GM04503 (cell line): ENCODE measurements at places on chromosomes 2 and 18.
A peak's percentile ranks its signal among the peaks of the same experiment; 100 is the strongest.

DNA sequence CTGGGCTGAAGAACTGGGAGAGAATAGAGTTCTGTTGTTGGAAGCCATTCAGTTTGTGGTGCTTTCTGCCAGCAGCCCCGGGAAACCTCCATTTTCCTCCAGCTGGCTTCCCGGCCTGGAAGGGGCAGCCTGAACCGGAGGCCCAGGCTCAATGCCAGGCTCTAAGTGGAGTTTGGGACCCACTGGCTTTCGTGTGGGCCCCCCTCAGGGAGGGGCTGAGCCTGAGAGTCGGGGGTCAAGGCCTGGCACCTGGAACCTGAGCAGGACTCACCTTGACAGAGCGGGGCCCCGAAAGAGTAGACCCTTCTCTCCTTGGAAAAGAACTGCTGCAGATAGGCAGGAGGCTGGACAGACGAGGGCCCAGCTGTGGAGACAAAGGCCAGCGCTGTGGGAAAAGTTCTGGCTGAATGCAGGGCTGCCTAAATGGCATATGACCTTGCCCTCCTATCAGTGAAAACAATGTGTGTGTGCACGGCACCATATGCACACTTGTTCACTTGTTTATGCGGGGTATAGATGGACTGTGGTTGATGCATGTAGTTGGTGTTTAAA lies 34.8 kb upstream of the ASB18 start:
- DNase-seq, result no peak

- peak; percentile 40 for DNase-seq
Observed at GRCh38 chr2:55049043-55049820, 1.0 kb downstream of the RTN4 start.

- DNase-seq, result no peak
Observed at GRCh38 chr2:25410370-25410769, 68.6 kb upstream of the DNMT3A start.

GRCh38 chr2:69046221-69046662 lies 33.3 kb downstream of the ANTXR1 start:
- DNase-seq, result peak; percentile 65

GRCh38 chr18:24923138-24923537 lies 428.8 kb downstream of the ZNF521 start:
- no peak for DNase-seq

GRCh38 chr18:74731097-74731496 lies 133.4 kb downstream of the ZNF407 start:
- DNase-seq, result no peak

DNA sequence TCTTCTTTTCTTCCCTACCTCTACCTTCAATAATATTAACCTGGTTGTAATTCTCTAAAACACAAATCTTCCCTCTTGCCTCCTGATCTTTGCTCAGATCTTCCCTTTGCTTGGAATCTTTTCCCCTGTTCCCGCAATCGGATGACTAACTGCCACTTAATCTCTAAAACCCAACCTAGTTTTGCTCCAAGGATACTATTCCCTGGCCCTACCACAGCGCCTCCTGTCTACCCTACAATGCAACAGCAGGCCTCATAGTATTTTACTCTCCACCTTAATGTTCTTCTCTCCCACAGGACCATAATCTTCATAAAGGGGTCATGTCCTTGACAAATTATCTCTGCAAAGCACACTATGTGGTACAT lies 246.8 kb upstream of the TNP1 start:
- no peak for DNase-seq

DNA sequence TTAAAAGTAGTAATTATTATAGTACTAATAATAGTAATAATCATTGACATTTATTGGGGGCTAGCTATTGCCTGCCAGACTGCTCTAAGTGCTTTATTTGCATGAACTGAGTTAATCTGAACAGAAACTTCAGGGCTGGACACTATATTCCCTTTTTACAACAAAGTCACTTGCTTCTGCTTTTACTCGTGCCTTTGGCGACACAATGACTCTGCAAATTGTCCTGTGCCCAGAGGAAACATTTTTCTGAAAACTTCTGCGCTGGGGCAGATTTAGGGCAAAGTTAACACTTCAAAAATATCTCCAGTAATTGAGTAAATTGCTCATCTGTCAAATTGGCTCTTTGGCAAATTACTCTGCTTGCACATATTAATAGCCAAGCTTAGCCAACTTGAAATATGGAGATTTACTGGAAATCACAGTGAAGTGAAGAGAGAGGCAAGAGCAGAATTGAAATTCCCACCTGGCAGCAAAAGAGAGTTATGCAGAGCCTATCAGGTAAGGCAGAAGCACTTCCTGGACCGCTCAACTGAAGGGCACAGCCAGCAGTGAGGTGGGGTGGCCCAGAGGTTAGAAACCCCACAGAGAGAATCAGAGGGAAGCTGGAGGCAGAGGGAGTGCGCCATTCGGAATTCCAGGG lies 36.3 kb downstream of the BMP10 start:
- DNase-seq, result no peak

- peak; percentile 39 for DNase-seq
Observed at GRCh38 chr2:169619946-169620345, 35.8 kb downstream of the PPIG start.

GRCh38 chr2:220550995-220551700 lies 923.7 kb downstream of the SLC4A3 start:
- no peak for DNase-seq

- no peak for DNase-seq
Observed at GRCh38 chr2:61632276-61633169, 94.4 kb upstream of the XPO1 start.

GRCh38 chr2:18950361-18950851 lies 361.0 kb upstream of the NT5C1B start:
- peak; percentile 69 for DNase-seq

- DNase-seq, result no peak
Observed at GRCh38 chr18:77079954-77080682, 52.5 kb downstream of the MBP start.

DNA sequence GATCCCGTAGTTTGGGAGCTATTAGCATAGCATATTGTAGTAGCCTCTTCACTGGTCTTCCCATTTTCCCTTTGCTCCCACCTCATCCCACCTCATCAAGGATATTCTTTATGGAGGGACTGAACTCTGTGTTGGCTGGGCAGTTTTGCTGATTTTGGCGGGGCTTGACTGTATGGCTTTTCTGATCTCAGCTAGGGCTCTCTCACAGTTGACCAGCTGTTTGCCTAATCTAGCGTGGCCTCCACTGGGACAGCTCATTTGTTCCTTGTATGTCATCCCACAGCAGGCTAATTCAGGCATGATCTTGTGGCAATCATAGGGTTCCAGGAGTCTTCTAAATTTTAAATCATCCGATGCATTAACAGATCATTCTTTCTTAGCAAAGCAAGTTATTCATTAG lies 30.2 kb upstream of the MTX2 start:
- DNase-seq, result no peak

DNA sequence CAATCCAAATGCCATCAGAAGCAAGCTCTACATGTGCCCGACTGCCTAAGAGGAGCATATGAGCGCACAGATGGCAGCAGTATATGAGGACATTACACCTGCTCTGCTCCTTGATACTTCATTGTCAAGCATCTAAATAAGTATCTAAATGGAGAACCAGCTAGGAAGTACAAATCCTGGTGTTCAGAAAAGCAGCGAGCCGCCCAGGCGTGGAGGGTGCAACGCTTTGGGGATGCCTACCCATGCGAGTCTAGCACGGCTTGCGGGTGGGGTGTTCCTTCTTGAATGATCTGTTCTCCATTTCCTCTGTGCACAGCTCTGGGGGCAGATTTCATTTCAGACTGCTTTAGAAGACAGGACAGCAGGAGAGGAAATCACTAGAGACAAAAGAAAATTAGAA lies 63.0 kb upstream of the BCL2L11 start:
- DNase-seq, result no peak

DNA sequence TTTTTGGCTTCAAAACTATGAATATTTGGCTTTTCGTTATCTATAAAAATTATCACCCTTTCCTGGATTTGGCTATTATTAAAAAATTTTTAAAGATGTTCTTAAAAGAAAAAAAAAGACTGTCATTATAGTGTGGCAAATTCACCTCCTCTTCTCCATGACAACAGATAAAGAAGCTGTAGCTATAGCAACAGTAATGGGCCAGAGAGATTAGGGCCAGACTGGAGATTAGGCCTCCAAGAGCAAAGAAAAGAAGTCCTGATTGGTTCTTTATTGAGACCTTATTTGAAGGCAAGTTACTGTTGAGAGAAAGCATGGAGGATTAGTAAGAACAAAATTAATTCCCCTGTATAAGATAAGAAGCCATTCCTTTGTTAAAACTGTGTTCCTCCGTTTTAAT lies 812.5 kb downstream of the DCC start:
- DNase-seq, result no peak

GRCh38 chr2:62550461-62550860 lies 44.5 kb upstream of the TMEM17 start:
- no peak for DNase-seq

- peak; percentile 43 for DNase-seq
Observed at GRCh38 chr2:198638577-198638976, 819.2 kb downstream of the SATB2 start.

GRCh38 chr2:105824446-105824845 lies 79.7 kb downstream of the NCK2 start:
- DNase-seq, result no peak

GRCh38 chr2:207330912-207331311 lies 165.2 kb upstream of the KLF7 start:
- peak; percentile 84 for DNase-seq

- no peak for DNase-seq
Observed at GRCh38 chr2:120933693-120934573, 198.3 kb downstream of the GLI2 start.

DNA sequence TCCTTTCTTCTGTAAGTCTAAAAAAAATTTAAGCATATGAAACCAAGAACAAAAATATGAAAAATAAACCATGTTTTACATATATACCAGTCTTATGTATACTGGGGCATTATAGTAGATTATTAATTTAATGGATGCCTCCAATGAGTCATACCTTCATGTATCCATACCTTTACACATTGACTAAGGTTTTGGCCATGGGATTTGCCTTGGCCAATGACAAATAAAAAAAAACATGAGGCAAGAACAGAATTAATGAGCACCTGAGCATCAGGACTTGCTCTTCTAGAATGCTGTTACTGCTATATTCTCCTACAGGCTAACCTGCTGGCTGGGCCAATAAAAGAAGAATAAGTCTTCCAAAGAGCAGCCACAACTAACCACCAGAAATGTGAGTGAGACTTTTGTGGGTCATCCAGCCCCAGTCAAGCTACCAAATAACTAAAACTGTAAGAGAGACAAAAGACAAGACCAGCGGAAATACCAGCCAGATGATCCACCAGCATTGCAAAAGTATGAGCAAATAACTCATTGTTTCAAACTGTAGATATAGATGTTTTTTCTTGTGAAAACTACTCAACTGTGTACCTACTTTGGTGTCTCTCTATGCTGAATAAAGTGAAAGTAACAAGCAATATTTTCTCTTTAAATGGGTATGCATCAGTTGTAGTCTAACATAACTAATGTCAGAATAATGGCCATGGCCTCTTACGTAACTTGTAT lies 749.6 kb upstream of the VRK2 start:
- DNase-seq, result peak; percentile 33

DNA sequence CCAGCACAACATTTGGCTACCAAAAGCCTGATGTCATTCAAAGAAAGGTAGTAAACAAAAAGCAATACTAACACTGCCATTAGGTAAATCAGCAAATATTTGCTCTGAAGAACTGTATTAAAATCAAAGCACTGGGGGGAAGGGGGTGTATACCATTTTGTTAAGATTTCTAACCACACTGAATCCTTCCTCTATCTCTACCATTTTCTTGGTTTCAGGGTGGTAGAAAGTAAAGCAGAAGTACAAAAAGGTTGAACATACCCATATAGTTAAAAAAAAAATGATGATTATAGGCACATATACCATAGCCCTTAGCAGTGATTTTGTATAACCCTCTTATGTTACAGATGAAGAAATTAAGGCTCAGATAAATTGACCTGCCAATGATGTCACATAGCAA lies 437.6 kb downstream of the ZEB2 start:
- no peak for DNase-seq

DNA sequence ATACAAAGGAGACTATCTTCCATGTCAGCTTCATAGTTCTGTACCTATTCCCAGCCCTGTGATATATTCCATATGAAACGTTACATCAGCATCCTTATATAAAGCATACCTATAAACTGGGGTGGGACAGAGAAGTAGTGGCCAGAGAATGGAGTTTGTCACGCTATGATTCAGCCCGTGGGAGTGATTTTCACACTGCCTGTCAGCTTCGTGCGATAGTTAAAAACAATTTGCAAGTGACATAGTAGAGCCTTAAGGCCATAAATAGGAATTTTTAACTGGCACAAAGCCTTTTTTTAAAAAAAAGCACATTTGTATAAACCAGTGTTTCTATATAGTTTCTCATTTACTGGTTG lies 30.2 kb downstream of the PKP4 start:
- no peak for DNase-seq

DNA sequence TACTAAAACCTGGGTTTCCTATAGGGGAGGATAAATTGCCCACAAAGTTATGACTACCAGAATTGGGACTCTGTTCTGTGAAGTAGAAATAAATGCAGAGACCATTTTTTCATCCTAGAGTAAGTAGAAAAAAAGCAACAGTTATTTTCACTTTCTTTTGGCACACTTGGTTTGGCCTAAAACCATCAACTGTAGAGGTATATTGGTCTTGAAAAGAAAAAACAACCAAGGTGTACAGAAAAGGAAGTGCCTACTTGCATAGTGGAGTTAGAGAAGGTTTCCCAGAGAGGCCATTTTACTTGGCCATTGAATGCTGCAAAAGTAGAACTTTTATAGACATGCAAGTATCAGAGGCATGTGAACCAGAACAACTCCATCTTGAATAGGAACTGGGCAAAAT lies 89.4 kb upstream of the TACR1 start:
- no peak for DNase-seq

DNA sequence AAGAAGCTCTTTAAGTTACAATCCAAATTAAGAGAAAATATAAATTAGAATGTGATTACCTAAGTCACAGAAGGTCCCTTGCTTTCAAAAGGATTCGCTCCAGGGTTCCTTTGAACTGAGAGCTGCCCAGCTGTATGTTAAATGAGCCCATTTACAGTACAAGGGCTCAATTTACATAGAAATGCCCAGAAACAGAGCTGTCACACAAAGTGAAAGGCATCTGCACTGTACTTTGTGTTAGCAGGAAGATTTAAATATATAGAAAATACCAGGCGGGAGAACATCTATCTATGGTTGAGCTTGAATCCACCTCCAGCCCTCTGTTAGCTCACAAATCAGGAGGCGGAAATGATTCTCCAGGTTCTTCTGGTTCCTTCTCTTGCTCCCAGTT lies 272.9 kb downstream of the PAX3 start:
- no peak for DNase-seq

GRCh38 chr2:143732871-143733270 lies 603.7 kb downstream of the ARHGAP15 start:
- DNase-seq, result no peak

GRCh38 chr2:224837066-224837465 lies 120.9 kb upstream of the CCDC195 start:
- DNase-seq, result no peak
